Astrocyte of the spinal cord (primary cell): ENCODE measurements at places on chromosomes 1 and 21.

DNA sequence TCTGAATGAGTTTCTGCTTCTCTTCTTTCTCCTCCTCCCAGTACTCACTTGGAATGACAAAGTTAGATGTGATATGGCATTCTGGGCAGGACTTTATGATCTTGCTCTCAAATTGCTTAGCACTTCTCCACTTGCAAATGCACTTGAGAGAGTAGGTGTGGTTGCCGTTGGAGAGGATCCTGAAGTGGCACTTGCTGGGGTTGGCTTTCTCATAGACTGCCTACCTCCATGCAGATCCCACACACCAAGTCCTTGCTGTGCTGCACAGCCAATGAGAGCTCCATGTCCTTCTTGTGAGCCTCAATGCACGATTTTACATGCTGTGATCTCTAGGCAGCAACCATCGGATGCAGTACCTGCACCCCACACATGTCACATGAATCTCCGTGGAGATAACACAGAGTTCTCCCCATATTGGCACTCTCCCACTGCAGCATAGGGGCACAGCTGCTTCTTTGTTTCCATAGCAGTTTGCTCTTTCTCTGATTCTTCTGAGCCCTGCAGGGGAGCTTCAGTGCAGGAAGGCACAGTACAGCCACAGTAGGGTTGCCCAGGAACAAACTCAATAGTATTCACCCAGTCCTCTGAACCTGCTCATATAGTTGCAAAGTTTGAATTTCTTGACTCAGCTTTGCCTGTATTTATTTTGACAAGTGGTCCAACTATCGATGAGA lies 45.2 kb downstream of the ZNF691 start:
- DNase-seq = no peak

DNA sequence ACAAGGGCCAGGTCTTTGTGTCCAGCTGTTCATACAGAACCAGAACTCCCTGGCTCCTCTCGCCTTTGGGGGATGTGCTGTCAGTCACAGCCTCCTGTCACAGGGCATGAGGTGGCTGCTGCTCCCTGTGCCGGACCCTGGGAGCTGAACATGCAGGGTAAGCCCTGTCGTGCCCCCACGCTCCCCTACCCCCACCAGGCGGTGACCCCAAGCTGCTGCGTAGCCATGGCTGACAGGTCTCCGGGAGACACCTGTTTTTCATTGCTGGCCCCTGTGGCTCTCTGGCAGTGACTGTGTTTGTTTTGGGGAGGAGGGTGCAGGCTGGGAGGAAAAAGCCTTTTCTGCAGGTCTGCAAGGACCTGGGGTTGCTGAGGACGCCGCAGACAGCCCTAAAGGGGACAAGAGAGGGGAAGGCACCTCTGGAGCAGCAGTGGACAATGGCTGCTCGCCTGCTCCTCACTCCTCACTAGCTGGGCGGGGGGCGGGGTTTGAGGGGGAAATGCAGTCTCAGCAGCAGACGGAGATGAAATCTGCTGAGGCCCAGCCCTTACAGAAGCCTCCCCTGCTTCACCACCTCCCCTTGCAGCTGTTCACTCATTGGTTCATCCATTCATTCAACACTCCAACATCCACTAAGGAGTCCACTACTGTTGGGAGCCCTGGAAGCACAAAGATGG lies 81.4 kb downstream of the TRABD2B start:
- no peak for DNase-seq

DNA sequence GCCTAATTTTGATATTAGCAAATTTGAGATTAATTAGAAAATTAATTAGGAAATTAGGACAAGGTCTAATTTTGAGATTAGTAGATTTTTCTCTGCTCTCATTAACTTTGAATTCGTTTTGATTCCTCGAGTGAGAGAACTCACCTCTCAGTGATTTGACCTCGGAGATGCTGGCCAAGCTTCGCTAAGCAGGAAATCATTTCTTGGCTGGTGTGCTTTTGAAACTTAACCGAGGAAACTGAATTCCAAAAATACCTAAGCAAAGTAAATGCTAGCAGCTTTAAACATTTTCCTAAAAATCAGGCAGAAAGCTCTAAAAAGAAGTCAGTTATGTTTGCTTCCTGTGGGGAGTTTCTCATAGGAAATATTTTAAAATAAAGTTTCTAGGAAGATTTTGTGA lies 34.9 kb downstream of the CDC14A start:
- peak; percentile 55 for DNase-seq

DNA sequence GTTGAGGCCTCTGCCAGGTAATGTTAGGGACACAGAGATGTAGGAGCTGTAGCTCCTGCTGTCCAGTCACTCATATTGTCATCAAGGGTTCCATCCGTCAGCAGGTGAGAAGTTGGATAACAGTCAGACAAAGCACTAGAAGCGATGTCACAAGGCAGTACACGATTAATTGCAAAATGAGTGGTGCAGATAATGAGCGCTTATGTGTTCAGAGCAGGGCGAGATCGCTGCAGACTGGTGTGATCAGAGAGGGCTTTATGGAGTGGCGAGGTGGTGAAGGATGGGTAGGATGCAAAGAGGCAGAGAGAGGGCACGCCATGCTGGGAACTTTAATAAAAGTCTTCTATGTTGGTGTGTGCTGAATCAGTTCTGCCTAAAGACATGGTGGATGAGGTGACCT lies 8.8 kb downstream of the TMCC2 start:
- no peak for DNase-seq

DNA sequence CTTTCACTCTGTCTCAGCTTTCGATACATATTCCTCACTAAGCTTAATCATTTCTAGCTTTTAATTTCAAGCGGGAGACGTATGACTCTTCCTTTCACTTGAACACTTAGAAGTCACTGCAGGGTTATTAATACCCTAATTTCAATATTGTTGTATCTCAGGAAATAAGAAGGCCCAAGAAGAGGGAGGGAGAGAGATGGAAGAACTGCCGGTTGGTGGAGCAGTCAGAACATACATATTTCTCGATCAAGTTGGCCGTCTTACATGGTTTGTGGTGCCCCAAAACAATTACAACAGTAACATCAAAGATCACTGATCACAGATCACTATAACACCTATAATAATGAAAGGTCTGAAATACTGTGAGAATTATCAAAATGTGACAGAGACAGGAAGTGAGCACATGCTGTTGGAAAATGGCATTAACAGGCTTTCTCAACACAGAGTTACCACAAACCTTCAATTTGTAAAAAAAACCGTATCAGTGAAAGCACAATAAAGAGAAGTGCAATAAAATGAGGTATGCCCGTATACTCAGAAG lies 145.4 kb upstream of the HP1BP3 start:
- DNase-seq = no peak

DNA sequence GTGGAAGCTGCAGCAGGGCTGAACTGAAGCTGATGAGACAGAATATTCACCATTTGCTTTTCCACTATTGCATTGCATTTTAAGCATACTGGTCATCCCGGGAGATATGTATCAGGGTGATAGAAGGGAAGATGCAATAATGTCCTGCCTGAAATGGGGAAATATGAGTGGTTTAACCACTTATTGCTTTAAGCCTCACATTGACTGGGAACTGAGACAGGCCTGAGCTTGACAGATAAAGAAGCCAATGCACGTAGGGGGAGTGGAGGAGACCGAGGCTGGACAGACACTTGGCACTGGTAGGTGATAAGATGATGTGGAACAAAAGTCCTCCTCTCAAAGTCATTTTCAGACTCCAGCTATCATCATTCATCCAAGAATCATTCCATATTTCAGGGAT lies 911.7 kb upstream of the NCAM2 start:
- DNase-seq = no peak

- no peak for DNase-seq
Measured at GRCh38 chr1:151807131-151807530, 1.9 kb upstream of the LINGO4 start.

DNA sequence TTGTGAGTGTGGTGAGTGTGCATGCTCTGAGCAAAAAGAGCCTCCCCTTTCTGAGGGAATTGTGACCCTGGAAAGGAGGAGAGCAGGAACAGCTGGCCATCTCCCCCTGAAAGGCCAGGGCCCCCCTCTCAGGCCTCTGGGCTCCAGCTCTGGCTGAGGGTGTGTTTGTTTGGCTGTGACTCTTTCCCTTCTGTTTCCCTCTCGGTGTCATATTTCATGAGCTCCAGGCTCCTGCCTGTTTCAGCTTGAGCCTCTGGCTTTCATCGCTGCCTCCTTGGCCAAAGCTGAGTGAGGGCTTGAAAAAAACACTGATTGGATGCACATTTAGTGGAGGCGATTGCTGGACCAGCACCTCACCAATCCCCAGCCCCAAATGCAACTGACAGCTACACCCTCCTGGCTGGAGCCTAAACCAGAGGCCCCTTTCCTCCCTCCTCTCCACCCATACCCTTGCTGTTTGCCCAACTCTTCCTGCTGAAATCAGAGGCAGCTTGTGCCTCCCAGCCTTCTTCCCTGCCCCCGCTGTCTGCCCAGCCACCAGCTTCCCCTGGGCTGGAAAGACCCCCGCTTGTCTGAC lies 64.1 kb downstream of the DDR2 start:
- peak; percentile 89 for DNase-seq

GRCh38 chr1:219304227-219305226 lies 130.8 kb downstream of the LYPLAL1 start:
- peak; percentile 67 for DNase-seq

GRCh38 chr21:41570791-41571355 lies 62.9 kb upstream of the TMPRSS2 start:
- no peak for DNase-seq

- DNase-seq = no peak
Measured at GRCh38 chr1:10866321-10867093, 70.1 kb upstream of the CASZ1 start.

GRCh38 chr1:19067182-19067911 lies 110.9 kb upstream of the IFFO2 start:
- DNase-seq = peak; percentile 49

- no peak for DNase-seq
Measured at GRCh38 chr1:41439234-41439633, 45.2 kb downstream of the EDN2 start.

GRCh38 chr21:38820471-38821239 lies 14.9 kb downstream of the ETS2 start:
- no peak for DNase-seq

DNA sequence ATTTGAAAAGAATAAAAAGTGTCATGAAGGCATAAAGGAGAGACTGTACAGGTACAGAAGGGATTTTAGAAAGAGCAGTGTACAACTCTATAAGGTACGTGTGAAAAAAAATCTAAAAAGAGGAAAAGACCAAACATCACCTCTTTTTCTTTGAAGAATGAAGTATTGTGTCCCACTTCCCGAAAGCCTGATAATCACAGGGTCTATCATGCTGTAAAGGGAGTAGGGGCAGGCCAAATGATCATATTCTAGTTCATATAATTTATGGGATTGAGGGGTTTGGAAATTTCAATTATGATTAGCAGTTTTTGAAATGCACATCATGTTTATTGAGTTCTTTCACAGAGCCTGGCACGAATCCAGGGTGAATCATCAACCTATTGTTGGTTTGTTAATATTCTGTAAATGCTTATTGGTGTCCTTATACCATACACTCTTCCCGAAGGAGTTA lies 910 bp upstream of the RERE start:
- DNase-seq = peak; percentile 81

DNA sequence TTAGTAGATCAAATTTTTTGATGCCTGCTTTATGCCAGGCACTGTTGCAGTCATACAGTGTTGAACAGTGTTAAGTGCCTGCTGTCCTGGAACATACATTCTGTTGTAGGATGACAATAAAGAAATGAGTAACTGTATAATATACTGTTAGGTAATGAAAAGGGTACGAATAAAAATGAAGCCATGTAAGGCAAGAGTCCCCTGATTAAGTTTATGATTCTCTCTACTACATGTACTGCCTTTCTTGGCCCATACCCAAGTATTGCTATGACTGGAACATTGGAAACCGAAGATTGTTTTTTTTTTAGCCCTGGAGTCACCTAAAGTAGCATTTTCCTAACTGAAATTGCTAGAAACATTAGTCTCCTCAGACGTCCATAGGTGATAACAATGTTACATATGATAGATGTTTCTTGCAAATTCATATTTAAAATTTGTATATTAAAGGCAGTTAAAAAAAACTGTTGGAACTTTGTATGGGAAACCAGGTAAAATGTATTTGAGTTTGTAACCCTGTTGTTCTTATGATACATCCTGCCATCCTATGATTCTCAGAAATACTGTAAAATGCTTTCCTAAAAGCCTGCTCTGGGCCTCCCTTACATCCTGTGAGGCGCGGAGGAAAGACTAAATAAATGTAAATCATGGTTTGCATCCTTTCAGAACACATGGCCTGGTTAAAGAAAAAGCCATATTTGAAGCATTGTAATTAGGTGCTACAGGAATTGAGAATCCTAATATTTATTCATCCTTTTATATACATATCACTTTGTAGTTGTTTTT lies 5.8 kb downstream of the ATP5PB start:
- no peak for DNase-seq

DNA sequence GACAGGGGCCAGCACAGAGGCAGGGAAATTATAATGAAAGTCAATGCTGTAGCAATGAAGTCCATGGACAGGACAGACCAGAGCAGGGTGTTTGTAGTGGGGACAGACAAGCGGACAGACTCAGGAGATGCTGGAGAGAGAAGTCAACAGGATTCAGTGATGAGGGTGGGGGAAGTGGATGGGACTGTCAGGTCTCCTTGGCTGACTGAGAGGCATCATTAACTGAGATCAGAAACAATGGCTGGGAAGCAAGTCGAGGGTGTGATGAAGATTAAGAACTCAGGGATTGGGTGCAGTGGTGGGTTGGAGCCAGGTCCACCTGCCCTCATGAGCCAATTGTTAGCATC lies 25.5 kb downstream of the CD58 start:
- DNase-seq = no peak

DNA sequence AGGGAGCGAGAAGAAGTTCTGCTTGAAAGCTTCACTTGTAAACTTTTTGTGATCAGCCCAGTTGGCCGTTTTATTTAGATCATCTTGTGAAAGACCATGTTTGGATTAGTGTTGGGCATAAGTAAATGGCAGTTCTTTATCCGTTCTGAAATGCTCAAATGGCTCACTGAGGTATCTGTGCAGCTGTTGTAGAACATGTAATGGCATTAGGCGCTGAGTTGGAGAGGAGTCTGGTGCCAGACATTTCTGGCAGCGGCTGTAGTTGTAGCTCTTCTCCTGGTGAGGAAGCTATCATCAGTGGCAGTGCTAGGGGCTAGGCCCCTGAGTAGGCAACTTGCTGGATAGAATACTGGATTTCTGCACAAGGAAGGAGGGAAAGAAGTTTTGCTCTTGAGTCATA lies 321.6 kb downstream of the LMO4 start:
- DNase-seq = no peak

- no peak for DNase-seq
Measured at GRCh38 chr21:36481639-36482038, 1.7 kb upstream of the CLDN14 start.

DNA sequence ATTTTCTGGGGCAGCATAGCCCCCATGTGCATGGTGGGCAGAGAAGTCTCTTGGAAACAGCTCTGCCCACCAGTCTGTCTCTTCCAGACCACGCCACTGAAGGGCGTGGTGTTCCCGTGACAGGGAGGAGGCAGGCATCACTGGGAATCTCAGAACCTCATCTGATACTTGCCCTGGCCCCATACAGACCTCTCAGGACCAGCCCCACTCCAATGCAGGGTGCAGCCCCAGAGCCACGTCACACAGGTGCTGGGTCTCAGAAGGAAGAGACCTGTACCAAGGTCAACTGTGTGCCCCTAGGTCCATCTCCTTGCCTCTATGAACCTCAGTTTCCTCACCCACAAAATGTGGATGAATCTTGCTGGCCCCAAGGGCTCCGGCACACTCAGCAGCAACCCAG lies 7.3 kb downstream of the RAP1GAP start:
- no peak for DNase-seq

GRCh38 chr1:218166268-218166945 lies 118.7 kb upstream of the RRP15 start:
- no peak for DNase-seq
